Suppressor macrophage treated with lipopolysaccharide for 4 hours (primary cell): ENCODE measurements at places on chromosomes 12 and 14.
A peak's percentile ranks its signal among the peaks of the same experiment; 100 is the strongest.

- DNase-seq = no peak
Measured at GRCh38 chr12:108772247-108772646, 40.9 kb upstream of the CORO1C start.

- no peak for DNase-seq
Measured at GRCh38 chr12:3325736-3326135, 165.3 kb upstream of the PRMT8 start.

DNA sequence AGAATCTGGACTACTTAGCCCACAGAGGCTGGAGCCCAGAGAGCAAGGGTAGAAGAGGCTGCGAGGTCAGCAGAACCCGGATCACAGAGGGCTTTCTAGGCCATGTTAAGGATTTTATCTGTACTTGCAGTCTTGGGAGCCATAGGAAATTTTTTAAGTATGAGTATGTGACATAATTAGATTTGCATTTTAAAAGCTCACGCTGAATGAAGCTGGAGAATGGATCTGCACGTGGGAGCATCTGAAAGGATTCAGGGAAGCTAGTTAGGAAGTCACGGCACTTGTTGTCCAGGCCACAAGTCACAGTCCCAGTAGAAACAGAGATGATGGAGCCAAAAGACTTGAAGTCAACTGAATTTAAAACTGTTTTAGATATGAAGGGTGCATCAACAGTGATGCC lies 14.1 kb downstream of the CORO1C start:
- no peak for DNase-seq

DNA sequence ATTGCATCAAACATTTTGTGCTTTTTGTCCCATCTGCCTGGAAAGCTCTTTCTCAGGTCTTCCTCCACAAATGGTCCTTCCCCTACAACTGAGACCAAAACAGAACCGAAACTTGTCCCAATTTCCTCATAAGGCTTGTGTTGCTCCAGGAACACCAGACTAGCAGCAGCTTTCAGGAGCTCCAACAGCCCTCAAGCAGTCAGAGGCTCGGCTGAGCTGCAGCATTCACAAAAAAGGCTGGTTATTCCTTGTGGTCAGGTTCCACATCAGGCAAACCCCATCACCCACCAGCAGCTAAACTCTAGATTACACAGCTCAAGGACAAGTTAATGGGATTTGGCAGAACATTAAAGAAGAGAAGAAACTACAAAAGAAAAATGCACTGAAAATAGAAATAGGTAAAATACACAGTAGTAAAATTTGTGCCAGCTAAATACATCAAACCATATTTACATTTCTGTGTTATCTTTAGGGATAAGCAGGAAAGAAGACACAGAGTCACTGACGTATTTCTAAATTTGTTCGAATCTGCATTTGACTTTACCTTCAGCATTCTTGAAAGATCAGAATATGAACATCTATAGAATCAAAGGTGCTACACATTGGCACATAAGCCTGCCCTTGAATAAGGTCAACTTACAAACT lies 141.2 kb downstream of the STXBP6 start:
- DNase-seq = peak; percentile 79

GRCh38 chr14:77673193-77673592 lies 34.6 kb downstream of the ALKBH1 start:
- no peak for DNase-seq

- no peak for DNase-seq
Measured at GRCh38 chr12:121632069-121632970, 6.0 kb downstream of the ORAI1 start.

- DNase-seq = no peak
Measured at GRCh38 chr14:60189923-60190840, 25.0 kb upstream of the DHRS7 start.

GRCh38 chr14:56844406-56845002 lies 34.2 kb upstream of the OTX2 start:
- DNase-seq = no peak

GRCh38 chr12:132162508-132163031 lies 18.3 kb downstream of the NOC4L start:
- peak; percentile 78 for DNase-seq

DNA sequence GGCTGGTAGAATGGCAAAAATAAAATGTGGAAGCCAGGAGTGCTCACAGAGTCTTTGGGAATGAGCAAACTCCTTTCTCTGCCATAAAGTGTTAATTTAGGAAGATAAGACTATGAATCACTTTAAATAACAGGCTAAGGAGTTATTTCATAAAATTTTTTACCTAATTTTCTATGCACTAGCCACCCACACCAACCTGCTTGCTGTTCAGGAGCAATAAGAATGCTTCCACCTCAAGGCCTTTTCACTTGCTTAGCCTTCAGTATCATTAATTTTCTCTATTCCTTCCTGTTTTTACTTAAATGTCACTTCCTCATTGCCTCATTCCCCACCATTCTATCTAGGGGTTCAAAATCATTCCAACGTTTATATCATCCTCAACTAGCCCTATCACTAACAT lies 326.8 kb downstream of the CCER1 start:
- no peak for DNase-seq

GRCh38 chr12:114933428-114934160 lies 249.6 kb upstream of the TBX3 start:
- no peak for DNase-seq

DNA sequence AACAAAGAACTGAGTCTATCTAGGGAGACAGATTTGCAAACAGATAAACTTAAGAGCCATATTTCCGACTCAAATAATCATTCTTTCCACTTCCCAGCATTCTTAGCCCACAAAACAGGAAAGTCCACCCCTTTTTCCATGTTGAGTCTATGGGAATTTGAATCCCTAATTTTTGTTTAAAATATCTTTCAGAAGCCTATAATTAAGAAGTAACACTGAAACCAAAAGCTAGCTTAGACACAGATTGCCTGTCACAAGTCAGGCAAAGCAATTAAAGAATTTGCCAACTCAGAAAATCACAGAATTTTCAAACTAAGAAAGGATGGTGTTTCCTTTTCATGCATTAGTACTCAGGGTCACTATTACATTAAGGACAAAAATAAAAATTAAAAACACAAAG lies 17.0 kb downstream of the ATP2B1 start:
- DNase-seq = no peak

DNA sequence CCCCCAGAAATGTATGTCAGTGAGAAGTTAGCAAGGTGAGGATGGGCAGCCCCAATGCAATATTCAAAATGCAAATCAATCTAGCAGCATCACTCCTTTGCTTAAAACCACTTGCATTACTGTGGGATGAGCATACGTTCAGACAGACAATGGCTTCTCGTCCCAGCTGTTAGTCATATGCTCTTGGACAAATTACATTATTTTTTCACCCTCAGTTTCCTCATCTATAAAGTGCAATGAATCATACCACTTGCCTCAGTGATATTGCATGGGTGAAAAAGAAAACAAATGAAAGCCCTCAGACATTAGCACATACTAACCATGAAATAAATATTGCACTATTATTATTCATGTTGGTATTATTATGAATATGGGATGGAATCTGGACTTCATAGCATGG lies 132.3 kb downstream of the C12orf75 start:
- DNase-seq = no peak

DNA sequence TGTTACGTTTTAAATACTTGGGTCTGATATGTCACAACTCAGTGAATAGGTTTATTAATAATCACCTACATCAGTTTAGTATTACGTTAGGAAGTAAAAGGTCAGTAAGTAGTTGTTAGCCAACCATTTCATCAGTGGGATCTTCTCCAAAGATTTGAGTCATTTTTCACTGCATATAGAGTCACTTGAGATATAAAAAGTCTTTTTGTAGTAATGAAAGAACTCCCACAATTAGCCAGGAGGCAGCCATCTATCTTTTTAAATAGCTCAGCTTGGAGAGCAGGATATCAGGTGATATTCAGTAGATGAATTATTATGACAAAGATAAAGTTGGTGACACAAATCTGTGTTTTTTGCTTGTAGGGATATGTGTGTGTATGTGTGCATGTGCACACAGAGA lies 309.3 kb downstream of the PDZRN4 start:
- no peak for DNase-seq

DNA sequence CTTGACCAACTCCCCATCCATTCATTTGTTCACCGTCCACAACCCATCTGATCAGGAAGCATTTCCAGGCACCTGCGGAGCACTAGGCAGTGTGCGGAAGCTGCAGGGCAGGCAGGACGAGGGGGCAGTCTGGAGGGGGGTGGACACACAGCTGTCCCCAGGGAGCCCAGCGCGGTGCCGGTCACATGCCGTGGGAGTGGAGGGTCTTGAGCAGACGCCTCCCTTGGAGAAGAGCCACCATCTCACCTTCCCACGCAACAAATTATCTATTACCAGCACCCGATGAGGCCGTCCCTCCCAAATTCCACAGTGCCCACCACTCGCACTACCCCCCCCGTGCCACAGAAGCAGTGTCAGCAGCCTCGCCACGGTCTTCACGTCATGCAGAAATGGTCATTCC lies 10.8 kb downstream of the DLK1 start:
- no peak for DNase-seq

DNA sequence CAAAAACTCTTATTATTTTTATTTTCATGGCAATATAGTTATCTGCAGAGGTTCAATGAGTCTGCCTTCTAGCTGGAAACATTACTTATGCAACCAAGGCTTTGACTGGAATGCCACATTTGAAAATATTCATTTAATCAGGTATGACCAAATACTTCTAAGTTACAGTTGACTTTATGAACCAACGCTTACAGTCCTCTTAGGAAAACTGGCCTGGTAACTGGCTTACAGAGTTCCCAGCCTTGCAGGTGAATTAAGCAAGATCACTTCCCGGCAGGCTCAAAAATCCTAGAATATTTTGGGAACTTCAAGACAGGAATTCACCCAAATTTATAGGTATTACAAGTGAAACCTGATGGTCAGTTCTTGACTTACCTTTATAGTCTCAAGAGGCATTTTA lies 12.3 kb downstream of the LRP6 start:
- DNase-seq = no peak

- no peak for DNase-seq
Measured at GRCh38 chr12:123160801-123161487, 10.1 kb upstream of the PITPNM2 start.

DNA sequence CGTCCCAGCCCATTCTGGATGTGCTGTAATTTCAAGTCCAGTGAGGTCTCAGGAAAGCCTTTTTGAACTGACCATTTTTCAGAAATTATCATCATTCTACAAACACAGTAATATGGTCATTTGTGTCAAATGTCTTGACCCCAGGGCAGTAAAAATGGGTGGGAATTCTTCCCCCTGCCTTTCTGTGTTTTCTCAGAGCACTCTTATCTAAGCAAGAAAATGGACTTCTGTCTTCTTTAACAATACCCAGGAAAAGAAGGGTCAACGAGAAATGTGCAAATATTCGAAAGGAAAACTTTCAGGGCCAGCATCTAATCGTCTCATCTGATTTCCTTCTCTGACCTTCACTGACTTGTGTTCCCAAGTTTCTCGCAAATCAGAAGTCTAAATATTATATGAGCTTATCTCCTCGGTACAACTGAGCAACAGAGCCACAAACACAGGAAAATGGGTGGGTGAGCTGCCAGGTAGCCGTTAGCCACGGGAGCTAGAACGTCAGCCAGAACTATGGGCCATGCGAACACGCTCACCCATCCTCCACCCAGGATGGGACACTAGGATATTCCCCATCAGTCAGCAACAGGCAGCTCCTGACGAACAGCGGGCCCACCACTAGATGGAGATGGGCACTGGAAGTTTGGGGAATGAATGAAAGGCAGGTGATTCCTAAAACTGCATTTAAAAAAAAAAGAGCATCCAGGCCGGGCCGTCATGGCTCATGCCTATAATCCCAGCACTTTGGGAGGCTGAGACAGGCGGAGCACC lies 57.1 kb downstream of the VWF start:
- no peak for DNase-seq

- DNase-seq = no peak
Measured at GRCh38 chr12:103494051-103494733, 1.6 kb downstream of the C12orf42 start.

DNA sequence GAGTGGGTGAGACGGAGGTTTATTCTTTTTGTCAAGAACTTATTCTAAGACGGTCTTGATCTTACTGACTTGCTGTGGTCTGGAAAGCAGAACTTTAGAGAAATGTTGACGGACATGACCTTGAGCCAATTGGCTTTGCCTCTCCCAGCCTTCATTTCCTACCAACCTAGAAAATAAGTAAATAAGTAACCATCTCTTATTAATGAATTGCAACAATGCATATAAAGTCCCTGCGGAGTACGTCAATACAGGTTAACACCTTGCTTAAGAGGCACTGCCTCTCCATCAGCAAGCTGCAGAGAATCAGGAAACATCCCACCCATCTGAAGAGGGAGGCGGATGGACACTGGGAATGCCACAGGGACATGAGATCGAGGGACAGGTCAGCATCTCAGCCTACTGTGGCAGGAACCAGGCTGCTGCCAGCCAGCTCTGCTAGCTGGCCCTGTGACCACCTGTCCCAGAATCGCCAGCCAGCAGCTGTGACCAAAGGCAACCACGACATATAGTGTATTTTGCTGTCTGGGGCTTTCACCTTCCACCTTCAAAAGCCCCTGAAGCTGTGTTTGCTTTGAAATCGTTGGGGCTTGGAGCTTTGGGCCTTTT lies 208.3 kb downstream of the BCL11B start:
- no peak for DNase-seq

- peak; percentile 27 for DNase-seq
Measured at GRCh38 chr12:104520242-104520900, 63.6 kb downstream of the CHST11 start.

DNA sequence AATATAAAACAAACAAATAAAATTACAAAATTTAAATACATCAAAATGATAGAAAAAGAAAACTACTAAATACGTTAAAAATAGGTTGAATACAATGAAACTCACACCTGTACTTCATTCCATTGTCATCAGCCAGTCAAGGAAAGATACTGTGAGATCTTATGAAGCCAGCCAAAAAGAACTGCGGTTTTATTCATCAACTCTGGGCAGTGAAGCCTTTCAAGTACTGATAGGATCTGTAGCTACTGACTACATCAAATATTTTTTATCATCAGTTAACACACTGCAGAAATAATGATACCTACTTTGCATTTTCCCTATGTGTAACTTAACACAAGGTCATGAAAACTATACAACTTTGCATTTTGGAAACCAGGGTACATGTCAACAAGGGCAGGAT lies 46.3 kb upstream of the FAR2 start:
- no peak for DNase-seq

DNA sequence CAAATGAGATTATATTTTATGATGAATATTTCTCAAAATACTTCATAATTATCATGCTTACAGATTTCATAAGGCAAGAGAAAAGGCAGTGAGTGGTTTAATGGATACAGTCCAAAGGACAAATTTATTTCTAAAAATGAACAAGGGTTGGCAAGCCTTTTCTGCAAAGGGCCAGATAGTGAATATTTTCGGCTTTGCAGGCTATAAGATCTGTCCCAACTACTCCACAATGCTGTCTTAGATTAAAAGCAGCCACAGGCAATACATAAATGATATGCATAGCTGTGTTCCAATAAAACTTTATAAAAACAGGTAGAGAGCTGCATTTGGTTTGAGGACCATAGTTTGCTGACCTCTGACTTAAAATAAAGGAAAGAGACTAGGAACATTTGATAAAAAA lies 42.9 kb upstream of the STK38L start:
- no peak for DNase-seq

- DNase-seq = no peak
Measured at GRCh38 chr12:119071638-119072231, 90.4 kb downstream of the SRRM4 start.
